Posterior cingulate gyrus (tissue), 11 donors: ENCODE measurements at places on chromosomes 11 and 22.
A peak's percentile ranks its signal among the peaks of the same experiment; 100 is the strongest.

DNA sequence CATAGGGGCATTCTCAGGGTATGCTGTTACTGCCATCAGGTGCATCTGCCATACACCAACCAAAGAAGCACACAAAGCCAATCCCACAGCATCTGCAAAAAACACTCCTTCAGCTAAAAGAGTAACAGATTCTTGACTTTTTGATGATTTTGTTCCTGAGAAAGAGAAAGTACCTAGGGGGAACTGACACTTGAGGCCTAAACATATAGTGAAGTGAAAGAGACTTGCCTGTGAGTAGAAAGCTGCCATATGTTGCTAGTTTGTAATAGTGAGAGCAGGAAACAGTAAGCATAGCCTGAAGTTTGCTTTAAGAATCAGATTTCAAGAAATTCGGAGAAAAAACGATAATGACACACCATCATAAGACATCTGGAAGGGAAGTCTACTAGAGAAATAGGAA is 97.9 kb upstream of the CTSC start:
- DNase-seq = no peak

DNA sequence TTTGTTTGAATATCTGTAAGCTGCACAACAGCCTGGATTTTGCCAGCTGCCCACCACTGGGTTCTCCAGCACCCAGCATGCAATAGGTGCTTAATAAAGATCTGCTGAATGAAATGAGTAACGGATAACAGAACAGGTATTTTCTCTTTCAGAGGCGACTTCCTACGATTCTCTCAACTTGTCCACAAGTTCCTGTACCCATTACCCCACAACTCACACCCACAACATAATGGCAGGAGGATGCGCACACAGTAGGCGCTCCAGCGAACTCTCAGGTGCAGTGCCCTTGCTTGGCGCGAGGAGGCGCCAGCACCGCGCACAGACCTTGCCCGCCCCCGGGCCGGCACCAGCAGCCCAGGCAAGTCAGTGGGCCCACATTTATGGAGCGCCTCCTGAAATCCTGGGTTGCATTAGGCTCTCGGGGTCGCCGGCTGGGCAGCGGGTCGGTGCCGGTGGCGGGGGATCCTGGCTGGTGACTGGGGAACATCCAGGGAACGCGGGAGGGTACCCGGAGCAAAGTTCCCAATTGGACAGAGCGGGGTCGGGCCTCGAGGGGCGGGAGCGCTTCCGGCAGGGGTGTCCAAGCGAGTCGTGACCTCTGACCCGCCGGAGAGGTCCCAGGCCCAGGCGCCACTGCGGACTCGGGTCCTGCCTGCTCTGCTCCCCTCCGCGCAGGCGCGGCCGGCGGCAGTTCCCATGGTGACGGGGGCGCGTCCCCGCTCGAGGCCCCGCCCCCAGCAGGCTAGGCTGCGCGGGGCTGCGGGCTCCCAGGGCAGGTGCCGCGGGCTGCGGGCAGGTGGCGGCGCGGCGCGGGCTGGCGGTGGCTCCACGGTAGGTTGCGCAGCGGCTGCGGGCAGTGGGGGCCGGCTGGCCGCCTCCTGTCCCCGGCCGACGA is at the start of gene KIAA1671:
Gene KIAA1671, plus strand, starts transcription at position 775 of the 895 bp plus-strand sequence. CDS start 75,284 bp downstream, outside the sequence.
- peak; percentile 96 for DNase-seq

DNA sequence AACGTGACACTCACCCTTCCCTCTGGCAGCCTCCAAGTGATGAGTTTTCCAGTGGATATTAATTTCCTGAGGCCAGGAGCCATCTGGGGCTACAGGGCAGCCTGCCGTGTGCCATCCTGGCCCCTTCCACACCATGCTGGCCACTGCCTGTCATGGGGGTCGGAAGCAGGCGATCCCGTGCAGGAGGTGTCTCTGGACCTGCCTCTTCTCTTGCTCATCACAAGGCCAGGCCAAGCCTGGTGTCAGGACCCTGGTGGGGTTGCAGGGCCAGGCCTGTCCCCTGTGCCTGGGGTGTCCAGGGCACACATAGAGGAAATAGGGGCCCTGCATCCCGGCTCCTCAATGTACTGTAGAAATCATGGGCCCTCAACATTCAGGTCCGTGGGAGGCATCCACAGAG is 3.6 kb downstream of the KRTAP5-3 start:
- DNase-seq = no peak

GRCh38 chr11:77503006-77503405 is 29.1 kb upstream of the PAK1 start:
- DNase-seq = no peak

DNA sequence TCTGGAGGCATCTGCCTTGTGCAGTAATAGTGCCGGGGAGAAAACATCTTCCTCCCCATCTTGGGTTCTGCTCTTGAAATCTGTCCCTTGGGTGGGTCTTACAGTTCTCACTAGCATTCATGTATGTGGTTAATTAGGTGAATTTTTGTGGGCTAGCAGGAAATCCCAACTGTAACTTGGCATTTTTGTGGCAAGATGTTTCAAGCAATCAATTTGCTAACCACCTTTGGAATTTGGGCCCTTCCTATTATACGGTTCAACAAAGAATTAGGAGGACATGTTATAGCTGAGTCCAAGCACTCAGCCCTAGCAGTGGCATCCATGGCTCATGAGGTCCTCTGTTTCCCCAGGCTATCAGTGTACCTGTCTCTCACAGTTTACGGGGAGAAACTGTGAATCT is 89.1 kb upstream of the MTNR1B start:
- DNase-seq = no peak

DNA sequence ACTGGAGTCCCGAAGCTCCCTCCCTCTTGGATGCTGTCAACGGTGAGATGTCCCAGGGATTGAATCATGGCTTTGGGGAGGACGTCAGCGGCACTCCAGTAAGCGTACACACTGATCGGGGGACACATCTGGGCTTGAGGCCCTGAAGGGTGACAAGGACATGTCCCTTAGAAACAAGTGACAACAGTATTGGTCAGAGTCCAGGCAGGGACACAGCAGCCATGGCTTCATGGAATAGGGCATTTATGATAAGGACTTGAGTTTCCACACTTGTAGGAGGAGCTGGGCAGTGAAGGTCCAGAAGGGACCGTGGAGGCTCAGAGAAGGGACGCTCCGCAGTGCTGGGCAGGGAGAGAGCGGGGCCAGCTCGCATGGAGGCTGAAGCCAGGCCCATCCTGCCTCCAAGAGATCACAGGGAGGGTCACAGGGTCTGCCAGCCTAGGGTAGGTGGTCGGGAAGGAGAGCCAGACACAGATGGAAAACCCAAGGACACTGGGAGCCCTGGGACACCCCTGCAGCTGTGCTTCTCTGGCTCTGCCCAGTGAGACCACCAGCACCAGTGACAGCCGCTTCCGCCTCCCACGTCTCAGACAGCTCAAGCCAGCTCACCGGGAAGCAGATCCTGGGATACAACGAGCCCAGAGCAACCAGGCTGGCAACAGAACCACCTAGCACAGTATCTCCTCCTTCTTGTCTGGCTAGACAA is 22.9 kb upstream of the RFPL3 start:
- no peak for DNase-seq

DNA sequence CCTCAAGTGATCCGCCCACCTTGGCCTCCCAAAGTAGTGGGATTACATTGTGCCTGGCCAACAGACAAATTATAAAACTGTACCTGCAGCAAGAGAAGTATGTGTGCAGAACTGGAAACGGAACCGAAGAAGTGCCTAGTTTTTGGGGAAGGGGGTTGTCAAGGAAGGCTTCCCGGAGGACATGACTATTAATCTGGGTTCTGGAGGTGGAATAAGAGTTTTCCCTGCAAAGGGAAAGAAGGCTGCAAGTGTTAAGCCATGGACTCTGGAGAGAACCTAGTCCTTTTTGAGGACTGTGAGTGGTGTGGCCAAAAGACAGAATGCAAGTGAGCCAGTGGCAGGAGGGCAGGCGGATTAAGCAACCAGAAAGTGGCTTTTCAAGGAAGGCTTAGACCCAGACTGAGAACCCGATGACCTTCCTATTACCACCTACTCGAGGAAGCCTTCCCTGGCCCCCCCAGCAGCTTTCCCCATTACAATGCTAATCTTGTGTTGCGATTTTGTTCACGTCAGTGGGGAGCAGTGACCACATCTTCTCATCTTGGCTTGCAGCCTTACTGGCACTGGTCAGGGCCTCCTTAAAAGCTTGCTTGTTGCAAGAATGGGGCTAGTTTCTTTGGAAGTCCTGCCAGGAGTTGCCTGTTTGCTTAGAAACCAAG is 5.7 kb upstream of the SEPTIN3 start:
- DNase-seq = peak; percentile 28

- DNase-seq = no peak
Observed at GRCh38 chr11:60950933-60951605, 907 bp downstream of the SLC15A3 start.

GRCh38 chr11:33551051-33551450 is 149.6 kb downstream of the C11orf91 start:
- DNase-seq = no peak

- DNase-seq = no peak
Observed at GRCh38 chr22:42855211-42855610, 1.9 kb downstream of the ARFGAP3 start.

- no peak for DNase-seq
Observed at GRCh38 chr11:126663749-126664592, 308.5 kb downstream of the ST3GAL4 start.

- no peak for DNase-seq
Observed at GRCh38 chr11:121479698-121480238, 27.0 kb upstream of the SORL1-AS1 start.

DNA sequence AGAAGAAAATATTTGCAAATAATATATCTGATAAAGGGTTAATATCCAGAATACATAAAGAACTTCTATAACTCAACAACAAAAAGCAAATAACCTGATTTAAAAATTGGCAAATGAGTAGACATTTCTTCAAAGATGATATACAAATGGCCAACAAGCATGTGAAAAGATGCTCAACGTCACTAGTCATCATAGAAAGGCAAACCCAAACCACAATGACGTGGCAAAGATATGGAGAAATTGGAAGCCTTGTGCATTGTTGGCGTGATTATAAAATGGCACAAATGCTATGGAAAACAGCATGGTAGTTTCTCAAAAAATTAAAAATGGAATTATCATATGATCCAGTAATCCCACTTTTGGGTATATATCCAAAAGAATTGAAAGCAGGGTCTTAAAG is 466.3 kb downstream of the TBC1D22A start:
- no peak for DNase-seq

DNA sequence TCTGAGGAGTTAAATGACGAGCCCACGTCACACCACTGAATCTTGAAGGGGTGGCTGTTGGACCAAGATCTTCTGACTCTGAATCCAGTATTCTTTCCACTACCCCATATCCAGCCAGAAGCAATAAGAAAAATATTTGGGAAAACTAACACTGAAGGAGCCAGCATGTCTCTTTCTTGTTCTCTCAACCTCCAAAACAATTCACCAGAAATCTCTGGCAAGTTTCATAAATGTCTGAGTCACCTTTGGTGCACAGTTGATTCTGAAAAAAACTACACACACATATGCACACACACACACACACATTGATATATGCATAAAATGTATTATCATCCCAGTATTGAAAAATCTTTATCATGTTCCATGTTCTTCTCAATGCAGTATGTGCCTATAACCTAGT is 104.3 kb upstream of the BLID start:
- DNase-seq = no peak

DNA sequence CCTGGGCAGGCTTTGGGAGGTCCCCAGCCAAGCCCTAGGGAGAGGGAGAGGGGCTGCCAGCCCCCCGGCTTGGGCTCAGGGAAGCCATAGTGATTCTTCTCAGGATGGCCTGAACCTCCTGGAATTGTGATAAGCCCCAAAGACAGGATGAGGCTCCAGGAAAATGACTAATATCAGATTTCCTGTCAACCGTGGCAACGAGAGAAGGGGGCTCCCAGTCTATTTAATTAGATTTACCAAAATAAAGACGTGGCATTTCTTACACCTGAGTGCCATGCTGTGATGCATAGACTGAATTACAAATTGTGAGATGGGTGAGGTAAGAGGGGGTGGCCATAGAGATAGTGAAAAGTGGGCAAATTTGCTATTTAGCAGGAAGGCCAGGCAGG is 20.4 kb downstream of the SERPINH1 start:
- DNase-seq = no peak
